ENCODE measurements at places on chromosomes 1 and 21.

- no peak for DNase-seq
Measured at GRCh38 chr1:78420181-78420580, 70.6 kb upstream of the PTGFR start.

DNA sequence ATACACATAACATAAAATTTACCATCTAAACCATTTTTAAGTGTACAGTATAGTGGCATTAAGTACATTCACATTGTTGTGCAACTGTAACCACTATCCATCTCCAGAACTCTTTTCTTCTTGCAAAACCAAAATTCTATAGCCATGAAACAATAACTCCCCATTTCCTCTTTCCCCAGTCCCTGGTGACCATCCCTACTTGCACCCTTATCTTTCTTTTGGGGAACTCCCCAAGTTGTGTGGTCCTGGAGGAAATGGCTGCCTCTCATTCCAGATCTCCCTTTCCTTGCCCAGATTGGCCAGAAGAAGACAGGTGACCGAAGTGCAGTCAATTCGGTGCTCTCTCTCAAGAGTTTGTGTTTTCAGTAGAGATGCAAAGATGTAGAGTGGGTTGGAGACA, 389.6 kb upstream of the C1orf87 start:
- DNase-seq: no peak

GRCh38 chr1:119125874-119126273, 14.6 kb downstream of the WARS2 start:
- no peak for DNase-seq

DNA sequence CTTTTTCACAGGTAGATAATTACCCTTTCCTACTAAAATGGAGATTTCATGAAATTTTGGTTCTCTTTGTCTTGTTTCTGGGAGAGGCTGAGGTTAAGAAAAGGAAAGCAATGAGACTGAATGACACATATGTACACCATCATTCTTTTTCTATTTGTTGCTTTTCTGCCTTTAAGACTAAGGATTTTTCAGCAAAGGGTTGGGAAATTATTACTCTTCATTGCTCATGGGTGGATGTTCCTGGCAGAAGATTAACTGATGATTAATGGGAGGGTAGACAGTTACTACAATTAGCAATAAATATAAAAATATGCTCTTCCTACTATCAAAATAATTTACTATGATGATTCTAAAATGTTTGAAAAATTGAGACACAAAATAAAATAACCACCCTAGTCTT, 316.5 kb upstream of the USP24 start:
- no peak for DNase-seq

GRCh38 chr1:153536671-153537375, 1.0 kb upstream of the S100A6 start:
- no peak for DNase-seq

GRCh38 chr1:39657402-39657801, 14.5 kb downstream of the NT5C1A start:
- no peak for DNase-seq

GRCh38 chr1:56835657-56836056, 16.5 kb upstream of the FYB2 start:
- no peak for DNase-seq
